Activated naive CD4-positive, alpha-beta T cell (primary cell): ENCODE measurements at places on chromosomes 6 and 20.

DNA sequence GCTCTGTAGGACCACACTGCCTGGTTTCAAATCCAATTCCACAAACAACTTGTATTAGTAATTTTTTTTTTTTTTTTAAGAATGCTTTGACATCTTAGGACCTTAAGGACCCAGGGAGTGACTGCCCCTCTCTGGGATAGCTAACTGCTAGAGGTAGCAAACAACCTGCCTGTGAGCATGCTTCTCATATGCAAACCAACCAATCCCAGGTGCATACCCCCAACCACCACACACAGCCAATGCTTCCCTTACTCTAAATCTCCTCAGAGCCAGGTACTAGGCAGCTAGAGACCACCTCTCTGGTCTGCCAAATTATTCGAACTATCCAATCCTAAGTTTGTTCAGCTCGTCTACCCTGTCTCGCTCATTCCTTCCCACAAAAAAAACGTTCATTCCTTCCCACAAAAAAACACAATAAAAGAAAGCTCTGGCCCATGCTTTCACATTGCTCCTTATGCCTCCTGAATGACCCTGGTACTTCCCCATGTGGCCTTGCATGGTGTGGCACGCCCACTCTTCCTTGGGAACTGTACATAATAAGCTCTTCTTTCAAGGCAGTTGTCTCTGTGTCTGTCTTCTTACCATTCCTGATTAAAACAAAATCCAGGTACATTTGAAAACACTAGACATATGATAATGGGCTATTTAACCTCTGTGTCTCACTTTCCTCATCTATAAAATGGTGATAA, 6.4 kb downstream of the SERAC1 start:
- no peak for DNase-seq

- no peak for DNase-seq
These were observed 13.3 kb upstream of the ENPP5 start for GRCh38 chr6:46184114-46184513.

- DNase-seq, result no peak
These were observed 11.5 kb downstream of the MAPK14 start for GRCh38 chr6:36039112-36039511.

DNA sequence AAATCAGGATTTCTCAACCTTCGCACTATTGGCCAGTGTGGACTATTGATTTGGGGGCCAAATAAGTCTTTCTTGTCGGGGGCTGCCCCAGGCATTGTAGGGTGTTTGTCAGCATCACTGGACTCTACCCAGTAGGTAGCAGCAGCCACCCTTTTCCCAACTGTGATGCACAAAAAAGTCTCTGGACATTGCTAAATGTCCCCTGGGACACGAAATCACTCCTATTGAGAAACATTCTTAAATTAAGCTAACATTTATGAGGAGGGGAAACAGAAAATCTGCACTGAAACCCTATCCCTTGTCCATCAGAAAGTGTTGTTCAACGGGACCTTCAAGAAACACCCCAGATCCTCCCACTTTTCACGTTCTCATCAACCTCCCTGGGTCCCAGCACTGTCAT, 54.2 kb downstream of the NFATC2 start:
- no peak for DNase-seq

- DNase-seq, result no peak
These were observed 61.1 kb upstream of the CCN6 start for GRCh38 chr6:111992851-111993250.

- no peak for DNase-seq
These were observed 40.0 kb downstream of the EFCAB8 start for GRCh38 chr20:32898729-32899128.

DNA sequence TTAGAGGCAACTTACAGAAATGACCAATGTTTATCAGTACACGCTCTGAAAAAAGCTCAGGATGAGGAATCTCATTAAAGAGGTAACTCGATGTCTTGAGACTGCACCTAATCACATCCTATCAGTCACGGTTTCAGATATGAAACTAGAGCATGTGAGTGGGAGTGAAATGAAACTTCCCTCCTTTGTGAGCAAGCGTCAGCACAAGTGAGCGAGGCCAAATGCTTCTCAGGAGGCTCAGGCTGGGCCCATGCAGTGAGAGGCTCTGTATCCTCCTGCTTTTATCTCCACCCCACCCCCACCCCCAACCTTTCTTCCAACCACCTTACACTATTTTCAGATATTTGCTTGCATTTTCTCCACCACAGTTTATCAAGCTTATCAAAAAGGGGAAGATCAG, 140.8 kb upstream of the RIMS1 start:
- DNase-seq, result no peak

- DNase-seq, result no peak
These were observed 630.7 kb downstream of the HACE1 start for GRCh38 chr6:104229057-104229456.

DNA sequence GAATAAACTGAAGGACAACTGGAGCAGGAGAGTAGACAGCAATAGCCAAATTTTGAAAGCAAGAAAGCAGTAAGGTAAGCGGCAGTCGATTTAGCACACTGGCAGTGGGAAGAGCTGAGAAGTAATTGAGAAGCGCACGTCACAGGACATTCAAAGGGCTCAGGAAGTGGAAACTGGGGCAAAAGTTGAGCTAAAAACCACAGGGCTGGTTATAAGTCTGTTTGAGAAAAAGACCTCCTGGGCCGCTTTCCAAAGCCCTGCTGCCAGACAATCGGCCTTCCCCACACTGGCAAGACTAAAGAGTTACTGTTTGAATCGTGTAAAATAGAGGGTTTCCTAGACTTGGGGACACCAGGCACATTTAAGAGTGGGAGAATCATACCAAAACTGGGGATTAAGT, 161.4 kb downstream of the DNAH8 start:
- DNase-seq, result no peak

GRCh38 chr6:72401865-72402264, 220.0 kb upstream of the KCNQ5 start:
- no peak for DNase-seq

DNA sequence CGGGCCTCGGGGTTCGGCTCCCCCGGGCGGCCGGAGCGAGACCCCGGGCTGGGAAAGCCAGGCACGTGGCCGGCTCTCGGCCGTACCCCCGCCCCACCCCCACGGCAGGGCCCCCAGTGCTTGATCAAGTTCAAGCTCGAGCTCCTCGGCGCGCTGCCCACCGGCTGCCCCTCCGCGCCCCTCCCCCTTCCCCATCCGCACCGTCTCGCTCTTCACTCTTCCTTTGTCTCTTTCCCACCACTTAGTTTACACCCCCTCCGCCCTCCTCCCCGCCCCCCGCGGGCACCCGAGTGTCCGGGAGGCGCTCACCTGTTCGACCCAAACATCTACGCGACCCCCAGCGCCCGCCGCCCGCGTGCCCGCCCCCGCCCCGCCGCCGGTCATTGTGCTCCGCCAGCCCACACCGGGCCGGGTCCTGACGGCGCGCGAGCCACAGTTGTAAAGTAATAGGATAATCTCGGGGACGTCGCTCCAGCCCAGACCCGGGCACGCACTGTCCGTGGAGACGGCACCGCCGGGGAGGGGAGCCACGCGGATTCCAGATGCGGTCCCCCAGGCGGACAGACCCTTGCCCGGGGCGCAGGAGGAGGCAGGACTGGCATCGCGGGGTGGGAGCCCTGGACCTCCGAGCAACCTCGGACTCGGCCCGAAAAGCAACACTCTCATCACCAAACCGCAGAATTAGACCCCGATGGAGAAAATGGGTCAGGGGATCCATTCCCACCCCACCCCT, 100.7 kb downstream of the NOL4L start:
- DNase-seq, result peak; percentile 33

DNA sequence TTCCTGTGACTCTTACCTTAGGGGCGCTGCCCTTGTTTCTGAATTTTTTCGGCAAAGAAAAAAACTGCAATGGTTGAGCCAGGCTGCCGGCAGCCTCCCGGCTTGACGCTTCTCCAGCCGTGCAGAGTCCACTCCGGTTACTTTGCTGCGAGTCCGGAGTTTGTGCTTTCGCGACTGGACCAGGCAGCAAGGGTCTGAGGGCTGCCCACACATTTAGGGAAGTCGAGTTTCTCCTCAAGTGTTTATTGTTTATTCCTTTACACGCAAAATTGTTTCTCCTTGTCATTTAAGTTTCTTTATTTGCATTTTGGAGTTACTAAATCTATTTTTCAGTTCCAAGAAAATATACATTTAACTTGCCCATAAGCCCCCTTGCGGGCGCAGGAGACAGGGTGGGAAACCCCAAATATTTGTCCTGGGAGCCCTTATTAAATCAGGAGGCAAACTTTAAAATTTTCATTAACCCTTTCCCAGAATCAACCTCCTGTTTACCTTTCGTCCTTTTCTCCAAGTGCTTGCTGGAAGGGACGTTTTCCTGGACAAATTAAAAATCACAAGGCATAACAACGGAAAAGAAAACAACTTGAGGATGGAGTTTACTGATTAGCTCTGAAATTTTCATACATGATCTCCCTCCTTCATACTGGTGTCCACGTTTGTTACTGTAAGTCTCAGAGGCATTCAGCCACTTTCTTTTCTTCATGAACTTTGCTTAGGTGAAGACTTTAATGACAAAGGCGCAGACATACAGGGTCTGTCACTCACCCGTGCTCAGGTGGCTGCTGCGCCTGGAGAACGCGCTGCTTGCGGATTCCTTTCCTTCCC, 1.7 kb upstream of the PDE10A start:
- no peak for DNase-seq

- DNase-seq, result no peak
These were observed 67.8 kb upstream of the RALY start for GRCh38 chr20:33925867-33926266.
